A549 treated with Hydrocortisone at 1 μM for 4 hours (cell line): ENCODE measurements at places on chromosomes 11 and 22. TPM values are rescaled to one million over a fixed set of nuclear protein-coding genes. Genes with fewer than 3 reads are reported as not detected.

RASL10A gene
- total RNA-seq, result 0.17 to 0.38 TPM (median 0.25 TPM) in 5 replicates

PKP3 gene
- total RNA-seq, result 29.7 to 39.3 TPM (median 38.3 TPM) in 5 replicates

LSP1 gene
- total RNA-seq, result 1.1 to 3.1 TPM (median 2.1 TPM) in 5 replicates

PHF21A gene
- total RNA-seq, result 9.0 to 10.6 TPM (median 9.9 TPM) in 5 replicates

OR6A2 gene
- not detected in 5 replicates for total RNA-seq

SAA1 gene
- total RNA-seq, result 2.4 to 4.0 TPM (median 3.4 TPM) in 5 replicates

ELF5 gene
- not detected in 5 replicates for total RNA-seq

SLCO2B1 gene
- 3.0 to 5.2 TPM (median 3.6 TPM) in 5 replicates for total RNA-seq

PLA2G3 gene
- total RNA-seq, result not detected in 5 replicates

RFPL2 gene
- total RNA-seq, result 0.09 to 0.24 TPM (median 0.16 TPM) in 5 replicates

PRR5 gene
- 10.6 to 14.5 TPM (median 14.4 TPM) in 5 replicates for total RNA-seq

CTSF gene
- 30.9 to 38.6 TPM (median 32.9 TPM) in 5 replicates for total RNA-seq

PRMT3 gene
- 26.4 to 39.1 TPM (median 32.1 TPM) in 5 replicates for total RNA-seq
